ENCODE measurements at places on chromosomes 11 and 22. TPM values are rescaled to one million over a fixed set of nuclear protein-coding genes. Genes with fewer than 3 reads are reported as not detected.
A peak's percentile ranks its signal among the peaks of the same experiment; 100 is the strongest.

GRCh38 chr22:26404851-26405421 lies 24.1 kb upstream of the ASPHD2 start:
- DNase-seq, result peak; percentile 50

DNA sequence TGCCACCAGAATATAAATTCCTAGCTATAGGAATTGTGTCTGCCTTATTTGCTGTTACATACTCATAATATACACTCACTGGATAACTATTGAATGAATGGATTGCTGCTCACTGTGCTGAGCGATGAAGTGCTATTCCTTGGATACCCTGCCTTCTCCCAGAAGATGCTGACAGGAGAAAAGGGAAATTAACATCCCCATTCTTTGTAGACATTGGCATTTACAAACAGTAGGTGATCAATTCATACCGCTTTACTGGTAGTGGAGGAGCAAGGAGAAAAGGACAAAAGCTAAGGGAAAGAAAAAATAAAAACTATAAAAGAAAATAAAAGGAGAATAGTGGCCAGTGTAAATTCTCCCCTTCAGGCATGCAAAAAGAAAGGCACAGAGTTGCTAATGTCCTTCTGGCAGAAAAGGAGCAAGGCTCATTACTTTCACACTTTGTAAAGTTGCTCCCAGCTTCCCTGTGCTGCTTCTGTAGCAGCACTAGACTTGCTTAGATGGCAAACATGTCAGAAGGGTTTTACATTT lies 183.0 kb downstream of the LUZP2 start:
- no peak for DNase-seq

DNA sequence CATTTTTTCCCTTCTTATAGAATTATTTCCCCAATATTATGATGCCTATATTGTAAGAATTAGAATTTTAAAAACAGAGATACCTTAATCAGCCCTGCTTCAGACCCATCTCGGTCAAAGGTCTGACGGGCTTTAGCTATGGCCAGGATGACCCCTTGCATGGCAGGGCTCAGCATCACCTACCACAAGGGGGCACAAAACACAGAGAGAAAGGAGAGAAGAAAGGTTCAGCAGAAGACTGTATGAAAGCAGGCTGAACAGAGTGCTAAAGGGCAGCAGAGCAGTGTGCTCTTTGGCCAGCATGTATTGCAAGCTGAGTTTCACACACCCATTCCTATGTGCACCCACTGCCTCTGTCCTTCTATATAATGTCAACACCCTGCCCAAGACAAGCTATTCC lies 26.8 kb downstream of the CLDN25 start:
- DNase-seq, result peak; percentile 11

- no peak for DNase-seq
These were observed at the start of gene OR5D14 for GRCh38 chr11:55795256-55795655. Gene OR5D14, plus strand, starts transcription at chr11:55795556. Its CDS starts 0 bp downstream, at chr11:55795556.

GRCh38 chr22:38080850-38081635 lies 2.9 kb downstream of the SLC16A8 start:
- DNase-seq, result peak; percentile 65

DNA sequence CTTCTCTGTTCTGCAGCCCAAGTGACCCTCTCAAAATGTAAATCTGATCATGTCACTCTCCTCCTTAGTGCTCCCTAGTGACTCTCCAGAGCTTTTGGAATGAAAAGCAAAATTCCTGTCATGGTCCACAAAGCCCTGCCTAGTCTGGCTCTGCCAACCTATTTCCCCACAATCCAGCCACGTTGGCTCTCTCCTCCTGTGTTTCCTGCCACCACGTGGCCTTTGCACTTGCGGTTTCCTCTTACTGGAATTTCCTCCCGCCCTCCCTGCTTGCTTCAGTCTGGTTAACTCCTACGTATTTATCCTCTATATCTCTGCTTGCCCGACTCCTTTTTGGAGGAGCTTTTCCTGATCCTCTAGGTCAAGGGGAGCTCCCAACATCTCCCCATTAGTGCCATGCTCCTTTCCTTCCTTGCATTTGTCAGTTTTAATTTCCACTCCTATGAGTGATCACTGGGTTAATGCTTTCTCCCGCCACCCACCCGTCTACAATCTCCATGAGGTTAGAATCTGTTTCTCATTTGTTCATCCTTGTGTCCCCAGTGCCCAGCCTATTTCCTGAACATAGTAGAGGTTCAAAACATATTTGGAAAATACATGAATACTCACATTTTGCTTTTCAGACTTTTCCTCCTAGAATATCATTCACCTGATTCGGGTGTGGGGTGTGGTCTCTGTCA lies 11.5 kb downstream of the NNMT start:
- DNase-seq, result peak; percentile 40

GRCh38 chr11:103842191-103842590 lies 194.2 kb upstream of the DDI1 start:
- DNase-seq, result no peak

LZTR1 gene
- total RNA-seq, result 34.2 TPM

- DNase-seq, result no peak
These were observed 80.0 kb downstream of the TP53I11 start for GRCh38 chr11:44870615-44871176.

PDGFB gene
- 9.7 TPM for total RNA-seq

TRIM29 gene
- 0.40 TPM for total RNA-seq

TRPM5 gene
- total RNA-seq, result under 0.01 TPM

CDON gene
- total RNA-seq, result 42.1 TPM

DNA sequence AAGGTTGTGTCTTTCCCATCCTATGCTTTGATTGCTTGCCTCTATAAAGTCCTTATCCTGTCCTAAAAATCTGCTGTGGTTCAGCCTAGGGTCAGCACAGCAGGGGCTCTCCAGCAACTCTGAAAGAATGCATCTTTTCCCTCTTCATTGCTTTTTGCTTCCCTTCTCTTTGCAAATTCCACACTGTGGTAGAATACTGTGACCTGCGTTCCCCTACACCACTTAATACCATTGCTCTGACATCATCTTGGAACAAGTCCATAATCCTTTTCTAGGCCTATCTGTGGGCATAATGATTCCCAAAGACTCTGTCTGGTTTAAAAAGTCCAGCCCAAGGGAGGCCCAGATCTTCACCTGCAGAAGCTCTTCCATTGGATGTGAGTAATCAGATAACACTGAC lies 177.7 kb downstream of the NAV2 start:
- DNase-seq, result no peak

DNA sequence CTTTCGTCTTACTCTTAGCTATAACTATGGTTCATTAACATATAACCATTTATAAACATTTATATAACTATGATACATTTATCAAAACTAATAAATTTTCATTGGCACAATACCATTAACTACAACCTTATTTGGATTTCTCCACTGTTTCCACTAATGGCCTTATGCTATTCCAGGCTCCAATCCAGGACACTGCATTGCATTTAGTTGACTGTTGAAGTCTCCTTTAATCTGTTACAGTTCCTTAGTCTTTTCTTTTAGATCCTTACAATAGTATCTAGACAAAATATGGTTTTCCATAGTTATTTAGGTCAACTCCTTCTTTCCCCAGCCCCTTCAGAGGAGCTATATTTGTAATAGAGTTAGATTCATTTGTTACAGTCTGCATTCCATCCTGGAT lies 47.2 kb downstream of the CCDC34 start:
- no peak for DNase-seq

DNA sequence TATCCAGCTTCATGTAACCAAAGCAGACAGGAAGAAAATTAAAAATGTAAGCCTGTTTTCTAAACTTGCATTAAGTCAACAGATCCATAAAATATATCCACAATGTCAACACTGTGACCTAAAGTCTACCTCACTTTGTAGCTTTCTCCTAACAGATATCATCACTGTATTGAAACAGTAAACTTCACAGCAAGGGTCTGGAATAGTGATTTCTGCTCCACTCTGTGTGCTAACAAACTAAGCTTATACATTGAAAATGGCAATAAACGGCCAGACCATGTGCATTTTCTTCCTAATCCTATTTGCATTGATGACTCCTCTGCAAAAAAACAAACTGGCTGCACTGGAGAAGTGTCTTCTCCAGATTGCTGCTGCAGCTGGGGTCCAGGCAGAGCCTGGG lies 26.8 kb downstream of the CADM1 start:
- no peak for DNase-seq

GRCh38 chr11:102534261-102534872 lies 3.8 kb upstream of the MMP7 start:
- no peak for DNase-seq

ART1 gene
- total RNA-seq, result 5.7 TPM

- no peak for DNase-seq
These were observed 325.6 kb downstream of the BLID start for GRCh38 chr11:121790430-121790829.

OR8D1 gene
- total RNA-seq, result not detected

DNA sequence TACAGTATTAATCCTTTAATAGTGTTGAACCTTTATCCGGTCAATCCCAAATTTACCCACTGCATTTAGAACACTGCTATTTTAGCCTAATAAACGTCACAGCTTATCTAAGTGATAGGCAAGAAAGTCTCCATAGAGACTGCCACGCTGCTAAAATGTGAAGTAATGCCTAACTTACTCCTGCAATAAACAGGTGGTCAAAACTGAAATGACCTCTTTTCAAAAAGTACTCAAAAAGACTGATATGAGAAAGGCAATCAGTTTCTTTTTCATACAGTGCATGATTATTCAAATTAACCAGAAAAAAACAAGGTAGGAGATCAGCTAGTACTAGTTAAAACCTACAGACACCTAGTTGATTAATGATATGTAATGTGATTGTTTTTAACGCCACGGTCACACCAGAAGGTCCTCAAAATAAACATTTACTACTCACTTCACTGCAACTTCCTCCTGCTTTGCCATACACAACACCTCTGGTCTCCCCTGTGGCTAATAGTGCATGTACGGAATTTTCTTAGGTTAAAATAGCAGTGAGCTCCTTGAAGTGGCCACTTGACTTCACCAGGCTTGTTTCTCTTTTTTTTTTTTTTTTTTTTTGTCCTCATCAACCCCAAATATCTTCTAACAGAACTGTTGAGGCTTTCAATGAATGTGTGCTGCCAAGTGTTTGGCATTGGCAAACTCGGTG lies 8.8 kb downstream of the ATP5MG start:
- no peak for DNase-seq

OR56B1 gene
- total RNA-seq, result not detected

BDNF gene
- total RNA-seq, result 1.2 TPM

DNA sequence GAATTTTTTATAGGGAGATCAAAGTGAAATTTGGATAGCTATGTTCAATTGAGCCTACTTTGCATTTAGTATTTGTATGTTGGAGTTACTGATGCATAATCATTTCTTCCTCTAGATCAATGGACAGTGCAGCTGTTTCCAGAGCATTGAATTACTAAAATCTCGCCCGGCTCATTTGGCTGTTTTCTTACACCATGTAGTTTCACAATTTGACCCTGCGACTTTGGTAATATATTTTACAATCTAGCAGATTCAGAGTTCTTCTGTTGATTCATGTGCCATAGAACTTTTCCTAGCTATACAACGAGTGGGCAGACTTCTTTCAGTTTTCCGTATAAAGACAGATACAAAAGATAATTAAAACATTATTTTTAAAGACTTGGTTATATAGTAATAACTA lies 70.0 kb upstream of the GRIK4 start:
- DNase-seq, result no peak

TMPRSS4 gene
- total RNA-seq, result not detected

CHRDL2 gene
- total RNA-seq, result 0.49 TPM

DNA sequence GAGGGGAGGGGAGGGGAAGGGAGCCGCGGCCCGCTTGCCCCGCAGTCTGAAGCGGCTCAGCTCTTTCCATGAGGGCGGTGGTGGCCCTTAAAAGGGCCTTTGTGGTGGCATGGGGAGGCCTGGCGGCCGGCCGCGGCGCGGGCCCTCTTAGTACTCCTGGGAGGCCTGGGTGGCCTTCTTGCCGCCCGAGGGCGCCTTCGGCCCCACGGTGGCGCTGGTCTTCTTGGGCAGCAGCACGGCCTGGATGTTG lies 6.9 kb downstream of the DPAGT1 start:
- peak; percentile 84 for DNase-seq

DNA sequence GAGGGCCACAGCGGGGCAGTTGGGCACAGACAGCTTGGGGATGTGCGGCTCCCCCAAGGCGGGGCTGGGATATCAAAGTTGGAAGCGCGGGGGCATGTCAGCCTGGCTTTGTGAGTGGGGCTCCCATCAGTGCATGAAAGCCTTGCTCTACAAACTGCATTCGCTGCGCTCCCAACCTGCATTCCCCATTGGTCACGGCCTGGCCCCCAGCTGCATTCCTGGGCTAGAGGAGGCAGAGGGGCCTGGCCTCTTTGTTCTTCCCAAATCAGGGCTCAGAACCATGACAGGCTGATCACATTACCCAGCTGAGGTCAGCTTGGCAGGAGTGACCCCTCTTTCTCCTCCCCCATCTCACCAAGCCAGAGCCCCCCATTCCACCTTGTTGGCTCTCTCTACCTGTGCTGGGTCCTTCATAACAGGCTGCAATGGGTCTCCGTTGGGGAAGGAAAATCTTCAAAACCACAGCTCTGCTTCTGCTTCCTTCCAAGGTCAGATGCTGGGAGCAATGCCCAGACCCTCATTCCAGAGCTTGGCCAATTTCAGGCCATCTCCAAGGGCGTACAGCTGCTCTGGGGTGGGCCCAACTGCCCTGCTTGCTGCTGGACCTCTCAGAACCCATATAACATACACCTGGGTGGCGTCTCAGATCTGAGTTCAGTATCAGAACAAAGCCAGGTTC lies 38.7 kb upstream of the CDON start:
- DNase-seq, result no peak

GRCh38 chr11:133230431-133230830 lies 301.9 kb downstream of the OPCML start:
- DNase-seq, result no peak

ENTHD1 gene
- total RNA-seq, result not detected

CRYBB3 gene
- 0.13 TPM for total RNA-seq

ZFTA gene
- 23.3 TPM for total RNA-seq
